ENCODE measurements at places on chromosomes 1 and 21.

- no peaks in the 10 kb centered on the region for H3K27me3 ChIP-seq
- peaks cover 22% of the 10 kb centered on the region for H3K36me3 ChIP-seq
These were observed 17.3 kb upstream of the TMEM39B start for GRCh38 chr1:32055416-32055815.

DNA sequence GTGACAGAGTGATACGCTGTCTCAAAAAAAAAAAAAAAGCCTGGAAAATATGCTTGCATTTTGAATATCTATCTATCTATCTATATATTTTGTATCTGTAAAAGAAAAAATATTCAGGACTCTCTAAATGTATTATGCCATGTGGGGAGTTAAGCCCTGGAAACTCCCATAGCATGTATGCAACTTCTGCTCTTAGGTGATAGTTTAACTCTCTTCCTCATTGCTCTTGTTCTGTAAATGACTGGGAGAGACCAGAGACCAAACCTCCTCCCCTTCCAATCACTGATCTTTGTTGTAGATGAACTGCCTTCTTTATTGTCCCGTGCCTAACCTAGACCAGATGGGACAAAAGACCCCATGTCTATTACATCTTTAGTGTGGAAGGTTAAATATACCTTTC lies 37.6 kb upstream of the CAMTA1 start:
- H3K4me3 ChIP-seq: no peak overlapping the region
- H3K27ac ChIP-seq: no peak overlapping the region
- H3K36me3 ChIP-seq: no peaks in the 10 kb centered on the region
- H3K4me1 ChIP-seq: no peaks in the 10 kb centered on the region
- no peaks in the 10 kb centered on the region for H3K27me3 ChIP-seq

DNA sequence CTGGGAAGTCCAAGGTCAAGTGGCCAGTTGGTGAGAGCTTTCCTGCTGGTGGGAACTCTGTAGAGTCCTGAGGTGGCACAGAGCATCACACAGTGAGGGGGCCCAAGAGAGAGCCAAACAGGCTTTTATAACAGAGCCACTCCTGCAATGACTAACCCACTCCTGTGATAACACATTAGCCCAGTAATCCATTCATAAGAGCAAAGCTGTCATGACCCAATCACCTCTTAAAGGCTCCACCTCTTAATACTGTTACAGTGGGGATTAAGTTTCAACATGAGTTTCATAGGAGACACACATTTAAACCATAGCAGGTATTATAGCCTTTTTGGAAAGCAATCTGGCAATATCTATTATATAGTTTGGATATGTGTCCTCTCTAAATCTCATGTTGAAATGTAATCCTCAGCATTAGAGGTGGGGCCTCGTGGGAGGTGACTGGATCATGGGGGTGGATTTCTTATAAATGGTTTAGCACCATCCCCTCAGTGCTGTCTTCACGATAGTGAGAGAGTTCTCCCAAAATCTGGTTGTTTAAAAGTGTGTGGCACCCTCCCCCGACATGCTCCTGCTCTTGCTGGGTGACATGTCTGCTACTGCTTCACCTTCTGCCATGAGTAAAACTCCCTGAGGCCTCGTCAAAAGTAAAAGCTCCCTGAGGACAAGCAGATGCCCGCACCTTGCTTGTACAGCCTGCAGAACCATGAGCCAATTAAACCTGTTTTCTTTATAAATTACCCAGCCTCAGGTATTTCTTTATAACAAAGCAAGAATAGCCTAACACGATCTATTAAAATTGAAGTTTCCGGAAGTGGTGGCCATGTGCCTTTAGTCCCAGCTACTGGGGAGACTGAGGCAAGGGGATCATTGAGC lies 64.5 kb downstream of the CD58 start:
- H3K4me1 ChIP-seq: peaks cover 2% of the 10 kb centered on the region
- DNase-seq: no peak
- no peaks in the 10 kb centered on the region for H3K36me3 ChIP-seq
- no peak overlapping the region for H3K27ac ChIP-seq
- no peak overlapping the region for H3K4me3 ChIP-seq

DNA sequence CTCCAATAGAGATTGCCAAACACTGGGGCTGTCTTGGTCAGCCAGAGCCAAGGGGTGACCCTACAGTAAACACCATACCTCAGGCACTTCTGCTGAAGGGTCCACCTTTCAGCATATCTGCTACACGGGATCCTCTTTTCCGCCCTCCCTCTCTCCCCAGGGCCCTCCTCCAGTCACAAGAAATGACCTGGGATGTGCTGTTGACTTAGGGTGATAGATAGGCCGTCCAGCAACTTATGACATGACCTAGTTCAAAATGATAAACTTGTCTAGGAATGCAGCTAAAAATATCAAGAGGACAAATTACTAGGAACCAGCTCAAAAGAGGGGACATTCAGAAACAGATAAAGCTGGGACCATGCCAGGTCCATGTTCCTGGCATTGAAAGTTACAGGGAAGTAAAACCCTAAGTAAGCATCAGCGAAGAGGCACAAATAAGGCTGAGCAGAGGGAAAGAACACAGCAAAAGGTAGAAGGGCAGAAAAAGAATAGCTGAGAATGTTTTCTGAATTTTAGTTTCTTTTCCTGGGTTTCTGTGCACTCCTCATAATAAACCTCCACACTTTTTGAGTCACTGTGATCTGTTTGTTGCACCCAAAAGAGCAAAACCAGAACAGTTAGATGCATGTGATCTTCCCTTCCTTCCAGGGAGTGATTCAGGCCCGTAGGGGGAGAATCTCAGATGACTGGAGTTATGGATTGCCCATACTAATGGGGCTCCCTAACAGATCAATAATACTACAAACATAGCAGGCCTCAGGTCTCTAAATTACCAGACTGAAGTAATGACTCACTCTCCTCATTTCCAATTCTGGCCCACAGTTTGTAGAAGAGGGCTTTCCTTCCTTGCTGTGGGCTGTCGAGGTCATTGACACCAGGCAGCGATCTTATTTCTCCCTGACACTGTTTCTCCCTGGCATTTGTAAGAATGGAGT lies 48.9 kb upstream of the F3 start:
- peak overlapping the region; percentile 41 for H3K27ac ChIP-seq
- H3K4me3 ChIP-seq: no peak overlapping the region
- DNase-seq: no peak
- H3K36me3 ChIP-seq: no peaks in the 10 kb centered on the region

- no peak for DNase-seq
- no peak overlapping the region for H3K4me3 ChIP-seq
- H3K27ac ChIP-seq: no peak overlapping the region
- H3K4me1 ChIP-seq: no peaks in the 10 kb centered on the region
These were observed 8.3 kb upstream of the LRP8 start for GRCh38 chr1:53336146-53336545.

GRCh38 chr1:7436056-7437005 lies 334.8 kb upstream of the VAMP3 start:
- H3K4me3 ChIP-seq: no peak overlapping the region
- no peak overlapping the region for H3K27ac ChIP-seq
- no peaks in the 10 kb centered on the region for H3K36me3 ChIP-seq
- DNase-seq: no peak

- H3K4me1 ChIP-seq: no peaks in the 10 kb centered on the region
- H3K27ac ChIP-seq: no peak overlapping the region
- H3K36me3 ChIP-seq: no peaks in the 10 kb centered on the region
- no peaks in the 10 kb centered on the region for H3K27me3 ChIP-seq
- H3K4me3 ChIP-seq: no peak overlapping the region
These were observed 47.1 kb upstream of the COL6A2 start for GRCh38 chr21:46050668-46051378.

DNA sequence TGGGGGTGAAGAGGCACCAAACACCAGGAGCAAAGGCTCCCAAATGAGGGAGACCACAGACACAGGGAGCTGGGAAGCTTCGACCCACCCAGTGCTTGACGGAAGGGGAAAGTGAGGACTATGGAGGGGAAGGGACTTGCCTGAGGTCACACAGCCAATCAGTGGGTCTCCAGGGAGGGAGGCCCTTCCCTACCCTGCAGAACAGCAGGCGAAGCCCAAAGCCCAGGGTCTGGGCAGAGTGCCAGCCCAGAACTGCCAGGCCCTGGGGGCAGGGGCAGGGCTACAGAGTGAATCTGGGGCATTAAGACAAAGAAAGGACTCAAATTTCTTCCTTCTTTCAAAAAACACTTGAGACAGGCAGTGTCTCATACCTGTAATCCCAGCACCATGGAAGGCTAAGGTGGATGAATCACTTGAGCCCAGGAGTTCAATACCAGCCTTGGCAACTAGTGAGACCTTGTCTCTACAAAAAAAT lies 45.5 kb upstream of the ECE1 start:
- H3K4me1 ChIP-seq: peaks cover 9% of the 10 kb centered on the region
- no peaks in the 10 kb centered on the region for H3K36me3 ChIP-seq
- H3K4me3 ChIP-seq: no peak overlapping the region
- peak overlapping the region; percentile 86 for H3K27ac ChIP-seq
- peak; percentile 61 for DNase-seq

GRCh38 chr1:31161571-31161970 lies 78.1 kb downstream of the NKAIN1 start:
- no peaks in the 10 kb centered on the region for H3K27me3 ChIP-seq
- no peak overlapping the region for H3K27ac ChIP-seq
- H3K4me3 ChIP-seq: no peak overlapping the region
- DNase-seq: no peak

DNA sequence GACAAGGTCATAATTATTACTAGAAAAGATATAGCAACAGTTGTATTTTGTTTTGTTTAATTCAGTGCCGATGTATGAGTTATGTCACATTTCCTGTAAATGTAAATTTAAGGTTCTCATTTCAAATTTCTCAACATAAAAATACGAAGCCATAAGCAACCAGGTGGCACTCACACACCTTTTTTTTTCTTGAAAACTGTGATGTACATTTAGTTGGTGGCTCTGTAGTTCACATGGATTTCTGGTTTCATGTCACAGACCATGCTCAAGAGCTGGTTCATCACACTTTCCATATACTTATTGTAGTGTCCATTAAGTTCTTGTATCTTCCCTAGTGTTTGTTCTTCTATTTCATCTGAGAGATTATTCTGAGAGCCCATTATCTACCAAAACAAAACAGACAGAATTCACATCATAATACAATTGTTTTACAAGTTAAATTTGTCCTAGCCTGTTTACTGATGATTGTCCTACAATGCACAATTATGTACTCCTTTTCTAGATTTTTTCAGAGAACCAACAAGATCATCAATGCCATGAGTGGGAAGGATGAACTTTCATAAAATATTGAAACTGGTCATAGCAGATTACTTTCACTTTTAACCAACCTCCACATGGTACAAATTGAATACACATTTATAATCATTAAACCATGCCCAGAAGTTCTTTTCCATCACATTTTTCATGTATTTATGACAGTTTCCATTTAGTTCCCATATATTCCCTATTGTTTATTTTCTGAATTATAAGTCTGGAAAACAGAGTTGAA lies 17.1 kb downstream of the ATP6V1G3 start:
- no peak for DNase-seq
- no peak overlapping the region for H3K4me3 ChIP-seq
- H3K27me3 ChIP-seq: no peaks in the 10 kb centered on the region

GRCh38 chr1:212111536-212111935 lies 76.0 kb downstream of the DTL start:
- no peak for DNase-seq
- H3K4me3 ChIP-seq: no peak overlapping the region
- H3K27ac ChIP-seq: no peak overlapping the region
- H3K36me3 ChIP-seq: no peaks in the 10 kb centered on the region
- H3K4me1 ChIP-seq: no peaks in the 10 kb centered on the region

DNA sequence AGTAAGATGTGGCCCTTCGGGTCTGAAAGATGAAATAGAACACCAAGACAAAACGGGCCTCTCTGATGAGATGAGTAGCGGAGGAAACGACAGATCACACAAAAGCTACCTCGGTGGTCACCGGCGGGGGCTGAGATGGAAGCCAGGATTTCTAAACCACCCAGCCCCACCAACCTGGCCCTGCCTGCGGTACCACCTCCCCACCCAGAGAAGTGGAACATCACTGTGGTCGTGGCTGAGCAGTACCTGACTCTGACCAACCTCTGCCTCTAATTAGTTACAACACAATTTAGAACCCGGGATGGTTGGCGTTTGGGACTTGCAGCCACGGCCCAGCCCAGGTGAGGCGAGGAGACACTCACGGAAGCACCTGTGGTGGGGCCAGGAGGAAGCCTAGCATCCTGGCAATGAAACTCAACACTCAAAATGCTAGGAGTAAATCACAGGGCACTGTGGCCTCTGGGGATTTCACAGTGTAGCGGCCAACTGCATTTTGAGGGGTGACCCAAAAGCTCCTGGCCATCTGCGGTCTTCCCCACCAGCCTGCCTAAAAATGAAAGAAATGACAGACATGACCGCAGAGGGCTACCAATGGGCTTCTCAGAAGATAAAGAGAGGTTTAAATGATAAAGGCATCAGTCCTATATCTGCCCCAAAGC lies 73.4 kb downstream of the ITPKB start:
- DNase-seq: no peak
- H3K4me1 ChIP-seq: peaks cover 35% of the 10 kb centered on the region
- no peaks in the 10 kb centered on the region for H3K36me3 ChIP-seq
- H3K27ac ChIP-seq: peak overlapping the region; percentile 87
- no peaks in the 10 kb centered on the region for H3K27me3 ChIP-seq

GRCh38 chr1:16972189-16972895 lies 8.1 kb downstream of the MFAP2 start:
- H3K4me3 ChIP-seq: no peak overlapping the region
- no peak overlapping the region for H3K27ac ChIP-seq
- H3K36me3 ChIP-seq: peaks cover 3% of the 10 kb centered on the region
- no peaks in the 10 kb centered on the region for H3K27me3 ChIP-seq
- no peak for DNase-seq

DNA sequence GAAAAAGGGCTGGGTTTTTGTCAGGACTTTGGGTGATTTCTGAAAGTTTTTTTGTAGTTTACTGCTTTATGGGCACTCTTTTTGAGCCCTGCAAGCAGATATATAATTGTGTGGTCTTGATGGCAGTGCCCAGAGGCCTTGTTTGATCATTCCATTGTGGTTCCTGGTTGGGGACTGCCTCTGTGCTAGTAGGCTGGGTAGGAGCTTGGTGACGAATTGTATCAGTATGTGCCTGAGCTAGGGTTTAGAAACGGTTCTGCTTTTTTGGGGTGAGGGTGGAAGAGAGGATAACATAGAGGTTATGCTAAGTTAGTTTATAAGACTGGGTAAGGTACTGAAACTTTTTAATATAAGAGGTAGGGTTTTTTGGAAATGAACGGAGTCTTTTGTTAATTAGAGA lies 139.7 kb upstream of the ETV3 start:
- H3K27ac ChIP-seq: no peak overlapping the region
- no peaks in the 10 kb centered on the region for H3K36me3 ChIP-seq
- H3K4me3 ChIP-seq: no peak overlapping the region
- no peaks in the 10 kb centered on the region for H3K4me1 ChIP-seq
- no peaks in the 10 kb centered on the region for H3K27me3 ChIP-seq
- no peak for DNase-seq

GRCh38 chr1:26724926-26725325 lies 29.1 kb downstream of the ARID1A start:
- H3K36me3 ChIP-seq: peaks cover 1% of the 10 kb centered on the region
- no peak overlapping the region for H3K4me3 ChIP-seq
- no peak for DNase-seq
- H3K27ac ChIP-seq: no peak overlapping the region
- H3K4me1 ChIP-seq: peaks cover 17% of the 10 kb centered on the region

DNA sequence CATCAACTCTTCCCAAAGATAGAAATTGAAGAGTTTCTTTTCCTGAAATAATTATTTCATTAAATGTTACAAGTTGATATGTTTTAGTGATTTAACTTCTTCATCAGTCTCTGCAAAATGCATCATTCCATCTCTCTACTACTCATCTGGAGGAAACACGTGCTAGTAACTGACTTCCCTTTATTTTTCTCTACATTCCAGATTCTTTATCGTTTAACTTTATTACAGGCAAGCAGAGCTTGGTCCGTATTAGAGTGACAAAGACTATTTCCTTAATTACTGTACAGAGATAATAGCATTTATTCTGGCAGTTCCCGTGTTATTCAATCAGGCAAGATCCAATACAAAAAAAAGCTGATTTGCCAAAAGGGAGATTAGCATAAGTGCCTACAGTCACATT lies 88.6 kb downstream of the TM2D1 start:
- DNase-seq: no peak
- H3K27me3 ChIP-seq: no peaks in the 10 kb centered on the region
- H3K4me3 ChIP-seq: no peak overlapping the region
